ENCODE measurements at places on chromosomes 11 and 22.
A peak's percentile ranks its signal among the peaks of the same experiment; 100 is the strongest.

DNA sequence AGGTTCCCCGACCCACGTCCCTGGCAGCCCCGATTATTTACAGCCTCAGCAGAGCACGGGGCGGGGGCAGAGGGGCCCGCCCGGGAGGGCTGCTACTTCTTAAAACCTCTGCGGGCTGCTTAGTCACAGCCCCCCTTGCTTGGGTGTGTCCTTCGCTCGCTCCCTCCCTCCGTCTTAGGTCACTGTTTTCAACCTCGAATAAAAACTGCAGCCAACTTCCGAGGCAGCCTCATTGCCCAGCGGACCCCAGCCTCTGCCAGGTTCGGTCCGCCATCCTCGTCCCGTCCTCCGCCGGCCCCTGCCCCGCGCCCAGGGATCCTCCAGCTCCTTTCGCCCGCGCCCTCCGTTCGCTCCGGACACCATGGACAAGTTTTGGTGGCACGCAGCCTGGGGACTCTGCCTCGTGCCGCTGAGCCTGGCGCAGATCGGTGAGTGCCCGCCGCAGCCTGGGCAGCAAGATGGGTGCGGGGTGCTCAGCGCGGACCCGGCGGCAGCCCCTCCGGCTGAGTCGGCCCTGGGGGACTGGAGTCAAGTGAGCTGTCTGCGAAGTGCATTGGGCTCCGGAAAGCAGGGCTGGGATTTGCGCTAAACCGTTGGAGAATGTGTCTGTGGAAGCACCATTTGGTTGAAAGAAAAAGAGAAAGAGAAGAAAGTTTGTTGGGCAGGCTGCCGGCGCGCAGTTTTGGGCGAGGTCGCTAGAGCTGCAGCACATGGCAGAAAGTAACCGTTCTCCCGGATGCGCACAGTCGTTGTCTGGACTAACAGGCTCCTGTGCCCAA, at the start of gene CD44:
Gene CD44 (plus strand): TSS at position 229 of the 779 bp plus-strand sequence. CDS start 133 bp downstream, at position 362.
- DNase-seq = peak; percentile 69

DNA sequence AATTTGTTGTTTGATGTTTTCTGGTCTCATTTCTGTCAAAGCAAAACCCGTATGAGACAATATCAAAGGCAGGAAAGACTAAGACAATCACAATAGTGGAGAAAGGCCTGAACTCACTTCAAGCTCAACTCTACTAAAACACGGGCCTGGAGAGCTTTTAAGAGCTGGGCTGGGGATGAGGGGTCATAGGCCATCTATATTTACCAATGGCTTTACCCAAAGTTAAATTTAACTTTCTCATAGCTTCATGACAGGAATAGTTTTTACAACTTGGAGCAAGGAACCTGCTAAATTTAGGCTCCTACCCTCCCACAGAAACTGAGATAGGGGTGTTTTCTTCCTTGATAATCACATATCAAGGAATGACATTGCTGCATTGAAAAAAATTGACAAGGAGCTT, 223.4 kb upstream of the CHORDC1 start:
- DNase-seq = no peak

- no peak for DNase-seq
Measured at GRCh38 chr11:3220521-3221407, 2.2 kb upstream of the MRGPRG start.

DNA sequence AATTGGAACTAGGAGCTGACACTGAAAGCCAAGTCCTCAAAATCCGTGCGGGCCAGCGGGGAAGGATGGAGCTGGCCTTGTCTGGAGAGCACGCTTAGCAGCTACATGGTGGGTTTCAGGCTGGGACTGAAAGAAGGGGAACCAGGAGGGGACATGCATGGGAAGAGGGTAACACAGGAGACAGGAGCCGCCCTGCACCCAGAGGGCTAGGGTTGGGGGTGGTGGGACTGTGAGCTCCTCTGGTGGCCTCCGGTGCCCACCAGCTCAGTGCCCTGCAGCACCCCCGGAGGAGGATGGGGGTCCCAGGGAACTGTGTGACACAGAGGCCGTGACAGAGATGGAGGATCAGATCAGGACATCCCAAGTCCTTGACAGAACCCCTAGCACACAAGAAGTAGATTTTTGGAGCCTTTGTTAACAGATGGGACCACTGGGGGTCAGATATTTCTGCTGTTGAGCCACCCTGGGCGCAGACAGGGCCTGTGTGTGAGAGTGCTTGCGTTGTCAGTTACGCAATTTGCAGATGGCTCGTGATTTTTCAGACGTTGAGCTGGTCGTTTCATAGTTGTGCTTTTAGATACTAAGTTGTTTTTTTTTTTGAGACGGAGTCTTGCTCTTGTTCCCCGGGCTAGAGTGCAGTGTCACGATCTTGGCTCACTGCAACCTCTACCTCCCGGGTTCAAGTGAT, 21.3 kb upstream of the GRAMD4 start:
- no peak for DNase-seq

GRCh38 chr11:102229510-102230123, 87.7 kb upstream of the BIRC3 start:
- DNase-seq = no peak

GRCh38 chr22:26658161-26658560, 773 bp downstream of the MIAT start:
- peak; percentile 34 for DNase-seq

DNA sequence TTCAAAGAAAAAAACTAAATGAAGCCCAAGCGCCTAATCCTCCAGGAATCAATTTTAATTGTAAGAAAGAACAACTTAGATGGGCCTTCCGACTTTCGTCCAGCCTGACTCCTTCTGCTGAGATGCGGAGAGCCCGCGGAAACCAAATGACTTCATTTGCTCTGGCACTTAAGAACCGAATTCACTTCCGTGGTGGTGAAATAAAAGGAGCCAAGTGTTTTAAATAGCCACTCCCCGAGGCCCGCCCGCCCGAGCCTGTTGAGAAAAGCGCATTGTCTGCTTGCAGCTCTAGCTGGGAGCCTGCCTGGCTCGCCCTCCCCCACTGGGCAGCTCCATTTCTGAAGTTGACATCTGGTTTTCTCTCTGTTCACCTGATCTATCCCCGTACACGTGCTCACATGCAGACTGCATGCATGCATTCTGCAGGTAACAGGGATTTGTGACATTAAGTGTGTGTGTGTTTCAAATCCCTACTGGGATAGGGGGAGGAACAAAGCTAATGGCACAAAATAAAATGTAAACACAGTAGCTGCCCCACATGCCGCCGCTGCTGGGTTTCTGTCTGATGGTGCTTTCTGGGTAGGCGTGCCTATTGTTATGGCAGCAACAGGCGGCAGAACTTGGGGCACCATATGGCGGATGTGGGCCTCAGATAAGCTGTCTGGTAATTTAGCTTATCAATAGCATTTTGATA, 6.2 kb downstream of the TEAD1 start:
- no peak for DNase-seq

GRCh38 chr22:32058656-32059260, 15.7 kb downstream of the SLC5A1 start:
- DNase-seq = no peak

DNA sequence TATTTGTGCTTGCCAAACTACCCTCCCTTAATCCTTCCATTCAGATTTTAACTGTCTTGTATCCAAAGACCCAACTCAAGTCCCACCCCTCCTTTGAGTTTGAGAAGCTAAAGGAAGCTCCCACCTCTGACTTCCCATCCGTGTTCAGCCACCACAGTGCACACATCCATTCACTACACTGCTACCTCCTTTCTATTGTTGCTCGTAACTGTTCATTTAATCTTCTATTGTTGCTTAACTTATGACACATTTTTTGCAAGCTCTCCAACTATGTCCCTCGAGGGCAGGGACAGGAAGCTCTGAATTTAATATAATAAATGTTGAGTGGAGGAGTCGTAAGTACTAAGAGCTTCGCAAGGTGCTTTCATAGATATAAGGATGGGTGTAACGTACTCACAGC, 10.4 kb downstream of the LARGE1 start:
- DNase-seq = no peak

- no peak for DNase-seq
Measured at GRCh38 chr11:103773059-103773458, 263.4 kb upstream of the DDI1 start.

- no peak for DNase-seq
Measured at GRCh38 chr11:12388173-12388572, 10.8 kb downstream of the PARVA start.

DNA sequence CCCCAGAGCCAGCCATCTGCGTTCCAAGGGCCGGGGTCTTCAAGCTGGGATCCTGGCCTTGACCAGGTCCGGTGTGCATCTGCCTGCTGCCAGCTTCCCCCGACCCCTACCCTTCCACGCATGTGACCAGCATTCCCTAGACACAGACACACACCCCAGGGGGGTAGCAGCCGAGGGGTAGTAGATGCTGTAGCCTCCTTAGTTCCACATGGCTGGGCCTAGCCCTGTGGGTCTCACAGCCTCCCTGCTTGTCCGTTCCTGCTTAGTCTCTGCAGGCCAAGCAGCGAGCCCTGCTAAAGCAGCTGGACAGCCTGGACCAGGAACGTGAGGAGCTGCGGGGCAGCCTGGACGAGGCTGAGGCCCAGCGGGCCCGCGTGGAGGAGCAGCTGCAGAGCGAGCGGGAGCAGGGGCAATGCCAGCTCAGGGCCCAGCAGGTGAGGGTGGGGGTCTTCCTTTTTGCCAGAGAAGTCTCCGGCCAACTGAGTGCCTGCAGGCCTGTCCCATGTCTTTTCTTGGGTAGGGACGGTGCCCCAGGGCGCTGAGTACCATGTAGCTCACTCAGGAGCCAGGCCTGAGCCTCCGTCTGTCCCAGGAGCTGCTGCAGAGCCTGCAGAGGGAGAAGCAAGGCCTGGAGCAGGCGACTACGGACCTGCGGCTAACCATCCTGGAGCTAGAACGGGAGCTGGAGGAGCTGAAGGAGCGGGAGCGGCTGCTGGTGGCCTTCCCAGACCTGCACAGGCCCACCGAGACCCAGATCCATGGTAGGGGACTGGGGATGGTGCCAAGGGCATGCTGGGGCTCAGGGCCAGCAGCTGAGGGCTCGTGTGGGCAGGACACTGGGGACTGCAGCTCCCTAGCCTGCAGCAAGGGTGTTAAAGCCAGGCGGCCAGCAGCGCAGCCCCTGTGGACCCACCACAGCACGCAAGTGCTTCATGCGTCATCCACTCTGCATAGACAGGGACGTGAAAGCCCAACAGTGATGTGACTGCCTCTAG, 13.6 kb downstream of the RNF215 start:
- no peak for DNase-seq

DNA sequence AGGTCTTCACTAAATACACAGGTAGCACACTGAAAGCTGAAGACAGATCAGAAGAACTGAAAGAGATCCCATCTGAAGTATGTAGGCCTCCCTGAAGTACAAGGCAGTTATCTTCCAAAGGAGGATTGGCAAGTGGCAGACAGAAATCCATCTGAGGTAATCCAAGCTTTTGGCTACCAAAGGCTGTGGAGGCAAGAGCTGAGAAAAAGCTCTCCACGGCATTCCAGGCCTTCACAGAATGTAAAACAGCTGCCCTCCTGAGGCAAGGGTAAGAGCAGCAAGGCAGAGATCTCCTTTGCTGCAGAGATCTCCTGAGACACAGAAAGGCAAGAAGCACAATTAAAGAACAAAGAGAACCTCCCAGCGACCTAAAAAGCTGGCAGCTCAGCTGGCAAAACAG, 19.1 kb downstream of the PIK3C2A start:
- no peak for DNase-seq

GRCh38 chr11:74466916-74467885, at the start of gene KCNE3:
KCNE3 (minus strand) TSS chr11:74467549; CDS start chr11:74457563, 9,986 bp downstream.
- DNase-seq = no peak

- DNase-seq = no peak
Measured at GRCh38 chr11:27865105-27865504, 164.8 kb upstream of the BDNF start.

- DNase-seq = no peak
Measured at GRCh38 chr11:126152586-126152985, 58.9 kb downstream of the RPUSD4 start.

DNA sequence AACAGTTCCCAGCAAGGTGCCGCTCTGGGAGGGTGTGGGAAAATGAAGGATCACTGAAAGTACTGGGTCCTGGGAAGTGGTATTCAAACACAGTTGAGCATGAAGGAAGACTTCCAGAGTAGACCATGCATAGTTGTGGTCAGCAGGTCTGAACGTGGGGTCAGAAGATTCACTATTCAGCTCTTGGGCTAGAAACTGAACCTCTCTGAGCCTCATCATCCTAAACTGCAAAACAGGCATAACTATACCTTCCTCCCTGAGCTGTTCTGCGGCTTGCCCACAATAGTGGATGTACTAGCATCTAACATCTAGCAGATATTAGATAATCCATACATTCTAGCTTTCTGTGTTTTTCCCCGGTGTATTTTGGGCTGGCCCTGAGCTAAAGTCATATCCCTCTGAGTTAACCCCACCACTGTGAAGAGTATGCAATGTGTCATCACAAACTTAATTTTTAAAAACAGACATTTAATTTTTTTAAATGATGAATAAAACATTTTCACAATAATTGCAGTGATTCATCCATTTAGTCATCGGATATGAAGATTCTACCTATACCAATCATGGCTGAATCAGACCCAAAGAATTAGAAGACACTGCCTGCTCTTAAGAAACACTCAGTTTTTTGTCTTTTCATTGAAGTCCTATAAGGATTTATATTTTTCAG, 179.1 kb downstream of the BLID start:
- DNase-seq = no peak

DNA sequence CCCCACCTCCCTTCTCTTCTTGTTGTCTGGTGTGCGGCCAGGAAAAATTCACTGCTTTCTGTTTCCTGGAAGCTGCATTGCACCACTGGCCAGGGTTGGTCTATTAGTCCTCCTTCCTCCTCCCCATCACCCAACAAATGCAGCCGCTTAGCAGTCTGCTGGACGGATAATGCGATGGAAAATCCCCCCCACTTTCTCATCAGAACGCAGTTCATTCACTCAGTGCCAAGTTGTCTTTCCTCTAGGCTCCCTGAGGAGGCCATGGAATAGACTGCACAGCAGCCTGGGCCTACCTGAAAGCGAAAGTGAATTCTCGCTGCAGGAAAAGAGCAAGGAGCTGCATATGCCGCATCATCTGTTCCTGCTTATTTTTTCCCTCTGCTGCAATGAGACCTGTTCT, 513.6 kb downstream of the METTL15 start:
- DNase-seq = no peak

GRCh38 chr22:42630901-42631602, 9.3 kb downstream of the ATP5MGL start:
- DNase-seq = no peak

DNA sequence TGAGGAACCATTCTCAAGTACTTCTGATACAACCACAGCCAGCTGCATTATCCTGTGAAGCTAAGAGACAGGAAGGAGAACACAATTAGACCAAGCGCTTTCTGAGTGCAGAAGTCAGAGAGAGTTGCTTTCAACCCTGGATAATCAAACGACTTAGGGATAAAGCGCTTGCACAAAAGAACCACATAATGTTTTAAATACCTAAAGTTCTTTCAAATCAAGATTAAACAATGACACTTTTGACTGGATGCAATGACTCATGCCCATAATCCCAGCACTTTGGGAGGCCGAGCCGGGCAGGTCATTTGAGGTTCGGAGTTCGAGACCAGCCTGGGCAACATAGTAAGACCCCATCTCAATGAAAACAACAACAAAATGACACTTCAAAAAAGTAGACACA, 145.1 kb downstream of the SWAP70 start:
- no peak for DNase-seq
